CD4-positive, alpha-beta T cell treated with Interleukin-1 beta for 1 hour (primary cell): ENCODE measurements at places on chromosomes 12 and 14.

DNA sequence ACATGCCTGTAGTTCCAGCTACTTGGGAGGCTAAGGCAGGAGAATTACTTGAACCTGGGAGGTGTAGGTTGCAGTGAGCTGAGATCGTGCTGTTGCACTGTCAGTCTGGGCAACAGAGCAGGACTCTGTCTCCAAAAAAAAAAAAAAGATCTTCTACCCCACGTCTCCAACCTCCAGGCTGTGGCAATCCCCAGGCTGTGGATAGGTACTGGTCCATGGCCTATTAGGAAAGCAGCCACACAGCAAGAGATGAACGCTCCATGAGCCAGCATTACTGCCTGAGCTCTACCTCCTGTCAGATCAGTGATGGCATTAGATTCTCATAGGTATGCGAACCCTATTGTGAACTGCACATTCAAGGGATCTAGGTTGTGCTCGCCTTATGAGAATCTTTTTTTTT lies 6.1 kb upstream of the PTGES3 start:
- no peak for DNase-seq

DNA sequence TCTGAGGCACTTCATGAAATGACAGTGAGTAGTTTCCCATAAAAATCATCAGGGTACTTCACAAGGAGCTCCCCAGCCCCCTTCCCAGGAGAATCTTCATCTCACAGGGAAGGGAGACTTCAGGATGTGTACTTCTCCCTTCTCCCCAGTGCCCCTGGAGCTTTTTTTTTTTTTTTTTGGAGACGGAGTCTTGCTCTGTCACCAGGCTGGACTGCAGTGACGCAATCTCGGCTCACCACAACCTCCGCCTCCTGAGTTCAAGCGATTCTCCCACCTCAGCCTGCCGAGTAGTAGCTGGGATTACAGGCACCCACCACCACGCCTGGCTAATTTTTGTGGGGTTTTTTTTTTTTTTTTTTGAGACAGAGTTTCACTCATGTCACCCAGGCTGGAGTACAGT lies 10.4 kb downstream of the ITPK1 start:
- DNase-seq: peak; percentile 63

DNA sequence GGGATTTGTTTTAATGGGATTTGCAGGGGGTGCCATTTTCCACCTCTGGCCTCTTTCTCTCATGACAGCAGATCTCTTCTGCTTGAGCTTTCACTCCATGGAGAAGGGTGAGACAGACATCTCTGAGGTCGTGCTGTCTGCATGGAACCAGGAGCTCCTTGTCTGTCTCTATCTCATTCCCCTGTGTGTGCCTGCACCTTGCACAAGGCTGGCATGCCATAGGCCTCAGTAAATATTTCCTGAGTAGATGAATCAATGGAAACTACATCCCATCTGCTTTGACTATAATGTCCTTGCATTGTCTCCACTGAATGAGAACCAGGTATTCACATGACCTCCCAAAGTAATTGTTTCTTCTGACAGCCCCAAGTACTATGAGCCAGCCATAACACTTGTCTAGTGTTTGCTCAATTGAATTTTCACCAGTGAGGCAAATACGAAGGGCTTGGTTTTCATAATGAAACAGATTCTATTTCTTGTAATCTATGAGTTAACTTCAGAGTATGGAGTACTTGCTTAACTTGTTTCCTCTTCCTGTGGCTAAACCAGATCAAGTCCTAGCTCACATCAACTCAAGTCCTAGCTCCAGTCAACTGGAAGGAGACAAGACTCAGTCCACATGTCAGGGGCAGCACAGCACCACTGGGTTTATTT lies 32.3 kb downstream of the KCNK13 start:
- DNase-seq: no peak

GRCh38 chr14:101598571-101599233 lies 37.4 kb downstream of the DIO3 start:
- DNase-seq: no peak

DNA sequence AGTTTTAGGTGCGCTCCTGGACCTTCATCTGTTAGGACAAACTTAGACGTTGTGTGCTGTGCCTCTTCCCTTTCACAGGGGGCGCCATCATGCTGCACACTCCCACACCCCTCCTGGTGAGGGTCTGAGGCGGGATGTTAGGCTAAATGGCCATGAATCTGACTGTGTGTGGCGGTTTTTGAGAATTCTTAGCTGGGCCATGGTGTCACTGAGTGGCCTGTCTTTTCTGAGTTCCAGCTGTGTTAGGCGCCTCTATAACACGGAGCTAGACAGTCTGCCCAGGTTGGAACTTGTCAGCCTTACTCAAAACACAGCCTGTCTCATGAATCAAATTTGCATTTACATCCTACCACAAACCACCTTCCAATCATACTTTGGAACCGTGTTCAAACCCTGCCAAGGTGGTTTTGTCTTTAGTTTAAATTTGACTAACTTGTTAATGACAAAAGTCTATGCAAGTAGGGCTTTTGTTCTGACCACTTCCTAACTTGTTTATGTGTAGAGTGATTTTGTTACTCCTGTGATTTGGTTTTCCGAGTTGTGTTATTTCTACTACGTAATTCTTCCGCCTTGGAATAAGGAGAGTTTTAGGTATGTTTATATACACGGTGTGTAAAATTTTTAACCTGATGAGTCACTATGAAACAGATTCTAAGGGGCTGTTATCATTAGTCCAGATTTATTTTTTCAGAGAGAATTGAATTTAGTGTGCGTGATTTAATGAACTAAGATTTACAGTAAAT lies 19.6 kb downstream of the ACVR1B start:
- peak; percentile 36 for DNase-seq

GRCh38 chr14:52314595-52315354 lies 663 bp downstream of the PTGER2 start:
- DNase-seq: no peak

GRCh38 chr12:52260361-52261207 lies 13.9 kb upstream of the KRT86 start:
- no peak for DNase-seq

GRCh38 chr12:54725233-54725843 lies 77.2 kb upstream of the DCD start:
- DNase-seq: no peak

DNA sequence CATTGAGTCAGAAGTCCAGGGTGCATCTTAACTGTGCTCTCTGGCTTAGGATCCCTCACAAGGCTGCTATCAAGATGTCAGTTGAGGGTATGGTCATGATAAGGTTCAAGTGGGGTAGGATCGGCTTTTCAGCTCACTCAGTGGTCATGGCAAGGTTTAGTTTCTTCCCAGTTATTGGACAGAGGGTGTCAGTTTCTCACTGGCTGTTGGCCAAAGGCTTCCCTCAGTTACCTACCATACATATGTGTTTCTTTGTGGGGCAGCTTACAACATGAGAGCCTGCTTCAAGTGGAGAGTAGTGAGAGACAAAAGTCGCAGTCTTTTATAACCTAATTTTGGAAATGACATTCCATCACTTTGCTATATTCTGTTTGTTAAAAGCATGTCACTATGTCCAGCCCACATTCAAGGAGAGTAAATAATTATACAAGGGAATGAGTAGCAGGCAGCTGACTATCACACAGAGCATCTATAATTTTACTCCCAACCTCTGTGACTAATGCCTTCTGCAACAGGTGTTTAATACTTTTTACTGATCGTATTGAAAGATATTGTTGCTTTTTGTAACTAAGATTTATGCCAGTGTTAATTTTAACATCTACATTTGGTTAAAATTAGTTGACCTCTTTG lies 572.8 kb upstream of the FBXO33 start:
- no peak for DNase-seq

DNA sequence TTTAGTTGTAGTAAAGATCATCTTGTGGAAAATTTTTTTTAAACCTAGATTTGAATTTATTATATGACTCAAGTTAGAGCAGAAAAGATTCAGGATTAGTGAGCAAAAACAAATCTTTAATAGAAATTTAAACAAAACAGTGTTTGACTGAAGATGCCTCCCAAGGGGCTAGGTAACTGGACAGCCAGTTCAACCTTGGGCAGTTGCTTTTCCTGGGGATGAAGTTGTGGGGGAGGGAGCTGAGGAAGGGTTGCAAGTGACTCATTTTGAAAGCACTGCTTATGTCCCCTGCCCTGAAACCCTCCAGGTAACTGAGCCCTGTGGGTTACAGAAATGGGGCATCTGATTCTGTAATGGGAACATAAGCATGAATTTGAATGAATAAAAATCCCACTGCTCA lies 13.1 kb downstream of the CFAP54 start:
- DNase-seq: no peak

DNA sequence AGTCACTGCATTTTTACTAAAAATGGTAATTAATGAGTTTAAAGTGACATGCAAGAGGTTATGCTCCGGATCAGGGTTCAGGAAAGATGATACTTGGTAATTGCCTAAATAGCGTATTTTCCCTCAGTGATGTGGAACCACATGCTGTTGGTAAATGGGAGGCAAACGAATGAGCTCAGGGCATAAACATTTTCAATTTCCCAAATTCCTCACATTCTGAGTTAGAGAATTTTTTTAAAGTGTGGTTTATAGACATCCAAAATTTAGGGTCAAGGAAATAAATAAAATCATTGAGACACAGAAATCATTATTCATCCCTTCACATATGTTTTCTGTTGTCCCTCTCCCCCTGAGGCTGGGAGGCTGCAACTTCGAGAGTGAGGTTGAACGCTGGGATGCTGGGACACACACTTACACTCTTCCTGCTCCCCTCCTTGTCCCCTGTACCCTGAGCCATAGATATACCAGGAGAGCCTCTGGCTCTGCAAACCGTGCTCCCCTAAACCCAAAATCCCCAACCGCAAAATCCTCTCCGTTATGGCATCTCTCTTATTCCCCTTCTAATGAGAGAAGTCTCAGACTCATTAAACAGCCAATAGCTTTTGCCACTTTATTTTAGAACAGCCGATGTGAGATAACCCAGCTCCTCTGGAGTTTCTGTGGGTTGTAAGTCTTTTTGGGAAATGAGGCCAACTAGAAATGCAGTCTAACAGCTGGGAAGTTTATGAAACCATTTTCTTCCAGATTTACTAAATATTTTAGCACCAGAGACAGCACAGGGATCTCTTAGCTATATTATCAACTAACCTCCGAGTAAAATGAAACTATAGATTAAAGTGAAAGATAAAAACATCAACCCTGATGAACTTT lies 21.4 kb upstream of the ADGRD1 start:
- no peak for DNase-seq

DNA sequence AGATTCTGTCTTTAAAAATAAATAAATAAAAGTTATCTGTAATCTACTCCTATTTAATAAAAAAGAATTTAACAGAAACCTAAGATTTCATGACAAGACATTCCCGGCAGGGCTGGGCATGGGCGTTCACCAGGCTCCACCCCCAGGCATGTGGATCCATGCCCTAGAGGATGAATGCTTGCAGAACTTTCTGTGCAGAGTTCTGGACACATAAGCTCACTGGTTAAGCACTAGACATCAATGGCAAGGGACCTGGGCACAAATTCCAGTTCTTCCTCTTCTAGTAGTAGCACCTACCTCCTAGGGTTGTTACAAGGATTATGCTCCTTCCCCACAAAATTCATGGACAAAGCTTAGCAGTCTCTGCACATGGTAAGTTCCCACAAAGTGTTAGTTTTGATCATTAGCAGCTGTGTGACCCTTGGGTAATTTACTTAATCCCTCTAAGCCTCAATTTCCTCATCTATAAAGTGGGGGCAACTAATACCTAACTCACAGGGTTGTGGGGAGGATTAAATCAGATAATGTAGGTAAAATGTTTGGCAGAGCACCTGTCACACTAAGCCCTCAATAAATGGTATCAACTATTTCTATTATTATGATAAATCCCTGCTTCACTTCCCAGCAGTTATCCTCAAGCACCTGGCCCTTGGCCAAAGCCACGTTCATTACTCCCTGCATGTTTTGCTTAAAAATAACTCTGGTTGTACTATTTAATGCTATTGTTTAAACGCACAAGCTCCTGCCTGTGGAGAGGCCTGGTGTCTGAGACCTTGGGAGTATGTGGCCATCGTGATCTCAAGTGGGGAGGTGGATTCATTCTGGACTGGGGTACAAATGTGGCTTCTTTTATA lies 9.8 kb downstream of the GALNT6 start:
- no peak for DNase-seq

DNA sequence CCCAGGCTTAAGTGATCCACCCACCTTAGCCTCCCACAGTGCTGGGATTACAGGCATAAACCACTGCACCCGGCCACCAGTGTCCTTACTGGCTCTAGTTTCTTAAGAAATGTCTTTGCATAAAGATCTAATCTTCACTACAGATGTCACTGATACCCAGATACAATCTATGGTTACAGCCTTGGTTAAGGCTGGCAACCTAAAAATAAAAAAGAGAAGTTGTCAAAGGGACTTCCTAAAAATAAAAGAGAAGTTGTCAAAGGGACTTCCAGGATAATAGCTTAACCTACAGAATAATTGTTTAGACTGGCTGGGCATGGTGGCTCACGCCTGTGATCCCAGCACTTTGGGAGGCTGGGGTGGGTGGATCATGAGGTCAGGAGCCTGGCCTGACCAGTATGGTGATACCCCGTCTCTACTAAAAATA lies 27.6 kb downstream of the ETFBKMT start:
- DNase-seq: peak; percentile 36
